ENCODE measurements at places on chromosomes 3 and 15. TPM values are rescaled to one million over a fixed set of nuclear protein-coding genes. Genes with fewer than 3 reads are reported as not detected.
A peak's percentile ranks its signal among the peaks of the same experiment; 100 is the strongest.

DNA sequence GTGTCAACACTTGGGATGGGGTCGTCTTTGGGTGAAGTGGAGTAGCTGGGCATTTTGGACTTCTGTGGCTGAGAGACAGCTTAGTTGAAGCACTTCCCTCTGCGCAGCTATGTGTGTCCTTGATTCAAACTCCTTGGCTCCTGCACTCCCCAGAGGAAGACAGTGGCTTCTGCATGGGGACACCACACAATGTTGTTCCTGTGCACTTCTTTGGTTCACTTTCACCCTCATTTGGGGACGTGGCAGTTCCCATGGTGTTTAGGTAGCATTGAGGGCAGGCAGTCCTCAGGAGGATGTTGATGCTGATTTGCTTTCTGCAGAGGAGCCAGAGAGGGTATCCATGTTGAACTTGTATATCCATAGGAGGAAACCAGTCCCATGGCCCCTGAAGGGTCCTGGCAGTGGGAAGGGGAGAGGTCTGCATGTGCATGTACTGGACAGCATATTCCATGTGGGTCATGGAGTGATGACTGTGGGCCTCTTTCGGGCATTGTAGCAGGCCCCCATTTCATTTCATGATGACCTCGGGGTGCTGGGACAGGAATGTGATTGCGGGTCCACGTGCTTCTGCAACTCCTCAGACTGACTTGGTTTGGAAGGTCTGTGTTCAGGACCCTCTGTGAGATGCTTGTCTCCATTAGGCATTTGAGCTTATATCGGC lies 135.4 kb downstream of the SNRPN start:
- DNase-seq: peak; percentile 53

GRCh38 chr15:80750575-80750974 lies 28.6 kb upstream of the CEMIP start:
- no peak for DNase-seq

Gene CELSR3
- total RNA-seq: 0.64 TPM

DNA sequence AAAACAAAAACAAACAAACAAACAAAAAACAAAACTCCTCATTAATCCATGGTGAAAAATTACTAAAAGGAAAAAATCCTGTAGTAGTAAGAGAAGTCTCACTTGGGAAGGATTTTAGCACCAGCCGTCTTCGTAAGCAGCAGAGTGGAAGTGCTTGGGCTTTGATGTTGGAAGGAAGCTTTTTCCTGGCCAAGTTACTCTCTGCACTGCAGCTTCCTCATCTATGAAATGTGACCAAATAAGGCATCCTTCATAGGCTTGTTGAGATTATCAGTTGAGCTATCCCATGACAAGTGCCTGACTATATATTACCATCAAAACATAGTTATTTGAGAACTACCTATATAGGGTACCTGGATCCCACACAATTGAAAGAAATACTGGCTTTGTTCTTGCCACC lies 436.4 kb upstream of the ONECUT1 start:
- DNase-seq: no peak

DNA sequence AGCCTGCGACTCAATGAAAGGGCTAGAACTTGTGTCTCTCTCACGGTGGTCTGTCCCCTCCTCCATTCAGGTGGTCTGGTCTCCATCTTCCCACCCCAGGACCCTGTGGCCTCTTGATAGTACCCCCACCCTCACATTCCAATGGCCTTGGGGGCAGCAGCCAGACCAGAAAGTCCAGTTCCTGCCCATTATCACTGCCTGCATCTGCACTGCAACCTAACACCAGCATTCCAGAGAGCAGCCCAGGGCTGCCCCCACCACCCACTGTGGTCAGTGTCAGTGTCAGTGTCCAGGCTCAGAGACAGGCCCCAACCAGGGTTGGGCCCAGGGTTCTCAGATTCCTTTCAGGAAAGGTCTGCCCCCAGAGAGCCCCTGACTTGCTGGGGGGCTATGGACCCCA lies 12.6 kb downstream of the IGDCC3 start:
- DNase-seq: no peak

Gene SLC12A8
- 2.3 TPM for total RNA-seq

Gene HTR3E
- not detected for total RNA-seq

DNA sequence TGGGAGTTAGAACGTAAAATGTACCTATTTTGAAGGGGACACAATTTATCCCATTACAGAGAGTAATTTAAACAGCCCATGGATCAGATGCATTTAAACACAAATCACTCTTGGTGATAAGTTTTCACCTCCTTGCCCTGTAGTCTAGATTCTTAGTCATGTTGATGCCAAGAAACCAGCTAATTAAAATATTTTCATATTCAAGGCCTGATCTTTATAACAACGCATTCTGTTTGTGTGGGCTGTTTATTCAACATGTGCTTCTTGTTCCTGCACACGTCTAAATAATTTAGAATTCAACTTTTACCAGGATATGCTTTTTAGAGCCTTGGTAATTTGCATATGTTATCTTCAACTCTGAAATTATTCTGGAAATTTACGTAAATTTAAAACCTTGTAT lies 25.8 kb downstream of the SNX1 start:
- DNase-seq: no peak

GRCh38 chr15:70628549-70628896 lies 134.8 kb downstream of the UACA start:
- DNase-seq: no peak

- no peak for DNase-seq
Observed at GRCh38 chr15:101609742-101610610, 42.2 kb downstream of the TM2D3 start.

DNA sequence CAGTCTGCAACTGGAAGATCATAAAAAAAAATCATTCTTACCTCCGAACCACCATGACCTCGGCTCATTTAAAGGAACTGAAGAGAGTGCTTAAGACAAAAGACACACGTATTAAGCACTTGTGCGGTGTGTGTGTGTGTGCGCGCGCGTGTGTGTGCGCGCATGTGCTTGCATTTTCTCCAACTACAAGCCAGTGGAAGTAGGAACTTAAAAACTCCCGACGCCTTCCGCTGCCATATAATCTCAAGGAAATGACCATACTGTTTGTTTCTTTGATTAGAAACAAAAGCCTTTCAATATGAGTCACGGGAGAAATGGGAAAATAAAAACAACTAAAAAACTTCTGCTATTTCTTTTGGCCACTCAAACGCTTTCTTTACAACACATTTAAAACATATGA lies 32.4 kb downstream of the FRMD4B start:
- no peak for DNase-seq

- no peak for DNase-seq
Observed at GRCh38 chr3:158486200-158486599, 84.8 kb upstream of the MLF1 start.

Gene RBM6
- total RNA-seq: 79.6 TPM

GRCh38 chr3:119759962-119760361 lies 21.9 kb upstream of the NR1I2 start:
- no peak for DNase-seq

- DNase-seq: no peak
Observed at GRCh38 chr3:96803870-96804269, 10.5 kb upstream of the EPHA6 start.

Gene PRR20G
- total RNA-seq: not detected

- DNase-seq: no peak
Observed at GRCh38 chr3:140863580-140864009, 78.0 kb upstream of the SLC25A36 start.

Gene SEC62
- 158 TPM for total RNA-seq

DNA sequence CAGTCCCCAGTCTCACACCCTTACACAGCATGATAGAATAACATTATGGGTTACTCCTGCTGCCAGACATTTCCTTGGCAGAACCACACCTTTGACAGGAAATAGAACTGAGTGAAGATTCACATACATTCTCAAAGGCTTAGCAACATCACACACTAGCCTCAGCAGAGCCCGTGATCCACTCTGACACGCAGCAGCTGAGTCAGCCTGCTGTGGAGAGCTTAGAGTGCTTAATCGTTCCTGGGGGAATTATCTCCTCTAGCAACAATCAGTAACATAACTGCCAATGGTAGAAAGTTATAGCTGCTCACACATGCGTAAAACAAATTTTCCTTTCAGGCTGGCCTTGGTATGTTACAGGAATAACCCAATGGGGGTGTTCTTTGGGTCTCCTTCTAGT lies 382.1 kb downstream of the GAP43 start:
- no peak for DNase-seq

Gene GRM7
- 0.16 TPM for total RNA-seq

- DNase-seq: no peak
Observed at GRCh38 chr15:62895905-62896316, 146.6 kb upstream of the TPM1 start.

GRCh38 chr3:14631687-14632441 lies 19.7 kb upstream of the CCDC174 start:
- no peak for DNase-seq

Gene TLR9
- total RNA-seq: 0.19 TPM

DNA sequence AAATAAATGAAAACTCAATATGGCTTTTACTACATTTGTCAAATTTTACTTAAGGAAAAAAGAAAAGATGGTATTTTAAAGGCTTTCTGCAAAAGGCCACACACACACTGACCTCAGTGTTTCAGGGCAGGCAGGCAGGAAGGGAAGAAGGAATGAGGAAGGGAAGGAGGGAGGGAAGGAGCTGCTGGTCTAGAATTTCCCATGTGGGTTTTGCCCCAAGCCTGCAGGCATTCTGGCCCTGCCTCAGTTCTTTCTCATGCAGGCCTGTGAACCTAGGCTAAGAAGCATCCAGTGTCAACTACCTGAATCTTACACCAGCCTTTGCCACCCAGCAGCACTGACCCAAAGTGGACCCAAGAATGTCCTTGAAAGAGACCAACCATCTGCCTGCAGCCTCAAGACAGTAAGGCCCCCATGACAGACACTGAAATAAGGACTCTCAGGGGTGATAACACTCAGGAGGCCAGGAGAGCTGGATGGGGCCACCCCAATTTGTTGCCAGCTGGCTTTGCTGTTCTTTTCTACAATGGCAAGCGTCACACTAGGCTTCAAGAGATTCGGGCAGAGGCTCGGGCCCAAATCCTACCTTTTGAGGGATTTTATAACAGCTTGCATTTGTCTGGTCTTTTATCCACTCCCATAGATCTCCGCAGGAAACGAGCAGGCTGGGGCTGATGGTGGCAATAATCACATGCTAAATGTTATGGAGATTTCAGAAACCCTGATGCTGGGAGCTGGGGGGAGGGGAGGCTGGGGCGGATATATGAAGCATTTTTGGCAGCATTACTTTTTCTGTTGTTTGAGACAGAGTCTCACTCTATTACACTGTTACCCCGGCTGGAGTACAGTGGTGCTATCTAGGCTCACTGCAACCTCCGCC lies 51.4 kb downstream of the XXYLT1 start:
- no peak for DNase-seq
